T47D (cell line): ENCODE measurements at places on chromosomes 16 and 17.
A peak's percentile ranks its signal among the peaks of the same experiment; 100 is the strongest.

DNA sequence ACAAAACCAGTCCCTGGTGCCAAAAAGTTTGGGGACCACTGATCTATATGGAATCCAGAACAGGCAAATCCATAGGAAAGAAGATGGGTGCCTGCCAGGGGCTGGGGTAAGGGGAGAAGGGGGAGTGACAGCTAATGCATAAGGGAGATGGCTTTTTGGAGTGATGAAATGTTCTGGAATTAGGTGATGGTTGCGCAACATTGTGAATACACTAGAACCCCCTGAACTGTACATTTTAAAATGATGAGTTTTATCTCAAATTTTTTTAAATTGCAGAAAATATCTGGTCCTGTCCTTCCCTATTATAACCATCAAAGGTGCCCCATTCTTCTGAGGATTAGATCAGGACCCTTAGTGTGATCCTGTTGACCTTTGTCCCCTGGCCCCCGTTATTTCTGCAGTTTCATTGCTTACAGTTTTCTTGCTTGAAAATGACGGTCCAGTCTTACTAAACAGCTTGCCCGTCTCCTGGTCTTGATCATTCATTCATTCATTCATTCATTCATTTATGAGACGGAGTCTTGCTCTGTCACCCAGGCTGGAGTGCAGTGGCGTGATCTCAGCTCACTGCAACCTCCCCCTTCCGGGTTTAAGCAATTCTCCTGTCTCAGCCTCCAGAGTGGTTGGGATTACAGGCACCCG, 4.6 kb downstream of the BCO1 start:
- no peak for DNase-seq

DNA sequence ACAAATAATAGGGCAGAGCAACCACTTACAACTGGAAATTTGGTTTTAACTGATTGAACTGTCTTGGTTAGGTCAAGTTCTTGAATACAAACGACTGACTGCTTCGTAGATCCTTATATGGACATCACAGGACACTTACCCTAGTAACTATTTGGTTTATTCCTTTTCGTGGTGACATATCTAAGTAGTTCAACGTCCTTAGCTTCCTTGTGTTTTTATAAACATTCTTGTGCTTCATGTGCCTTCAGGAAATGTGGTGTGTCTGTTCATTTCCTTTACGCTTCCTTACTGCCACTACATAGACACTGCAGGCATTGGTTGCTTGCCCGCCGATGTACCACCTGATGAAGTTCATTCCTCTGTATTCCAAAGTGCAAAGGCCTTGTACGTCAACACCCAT, 59.3 kb downstream of the USP10 start:
- no peak for DNase-seq

GRCh38 chr17:36665417-36665816, 64.0 kb downstream of the MRM1 start:
- peak; percentile 53 for DNase-seq

DNA sequence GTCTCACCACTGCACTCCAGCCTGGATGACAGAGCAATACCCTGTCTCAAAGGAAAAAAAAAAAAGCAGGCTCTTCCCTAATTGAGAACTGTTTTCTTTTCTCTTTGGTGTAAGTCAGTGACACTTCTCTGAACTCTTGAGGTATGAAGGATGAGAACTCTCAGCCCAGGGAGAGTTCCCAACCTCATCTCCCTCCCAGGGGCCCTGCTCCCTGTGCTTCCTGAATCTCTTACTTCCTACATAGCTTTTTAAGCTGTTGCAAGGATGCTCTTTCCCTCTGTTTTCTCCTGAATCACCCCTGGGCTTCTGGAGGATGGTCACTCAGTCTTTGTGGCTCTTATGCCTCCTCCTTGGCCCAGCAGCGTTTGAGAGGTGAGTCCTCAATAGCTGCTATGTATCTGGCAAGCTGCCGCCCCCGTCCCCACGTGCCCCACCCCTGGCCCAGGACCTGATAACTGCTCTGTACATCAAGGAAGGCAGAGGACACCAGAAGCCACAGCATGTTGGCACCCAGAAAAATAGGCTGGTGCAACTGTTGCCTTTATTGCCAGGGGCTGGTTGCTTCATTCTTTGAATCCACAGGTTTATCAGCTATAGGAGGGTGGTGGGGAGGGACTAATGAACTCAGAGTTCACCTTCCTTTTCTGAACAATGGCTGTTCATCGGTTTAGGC, 24.0 kb downstream of the IGF2BP1 start:
- no peak for DNase-seq

- no peak for DNase-seq
These were observed 131.2 kb downstream of the ANKFN1 start for GRCh38 chr17:56284482-56284881.

GRCh38 chr16:6122401-6122800, 1024.8 kb upstream of the EEF2KMT start:
- DNase-seq: no peak

DNA sequence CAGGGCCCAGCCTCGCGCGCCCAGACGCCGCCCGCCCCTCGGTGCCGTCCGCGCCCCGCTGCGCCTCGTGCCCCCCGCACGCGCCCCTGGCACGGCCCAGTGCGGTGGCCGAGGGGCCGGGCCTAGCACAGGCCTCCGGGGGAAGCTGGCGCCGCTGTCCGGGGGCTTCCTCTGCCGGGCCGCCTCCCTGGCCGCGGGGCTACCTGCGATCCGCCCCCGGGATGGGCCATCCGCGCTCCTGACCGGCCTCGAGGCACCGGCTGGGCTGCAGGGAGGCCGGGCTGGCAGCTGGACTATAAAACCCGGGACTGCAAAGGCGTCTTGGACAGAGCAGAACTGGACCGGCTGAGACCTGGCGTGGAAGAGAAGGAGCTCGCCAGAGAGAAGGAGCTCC, 783 bp downstream of the BHLHA9 start:
- no peak for DNase-seq

- no peak for DNase-seq
These were observed 616 bp downstream of the ACTG1 start for GRCh38 chr17:81511804-81512561.

- DNase-seq: no peak
These were observed 20.1 kb downstream of the LPCAT2 start for GRCh38 chr16:55529018-55529417.

DNA sequence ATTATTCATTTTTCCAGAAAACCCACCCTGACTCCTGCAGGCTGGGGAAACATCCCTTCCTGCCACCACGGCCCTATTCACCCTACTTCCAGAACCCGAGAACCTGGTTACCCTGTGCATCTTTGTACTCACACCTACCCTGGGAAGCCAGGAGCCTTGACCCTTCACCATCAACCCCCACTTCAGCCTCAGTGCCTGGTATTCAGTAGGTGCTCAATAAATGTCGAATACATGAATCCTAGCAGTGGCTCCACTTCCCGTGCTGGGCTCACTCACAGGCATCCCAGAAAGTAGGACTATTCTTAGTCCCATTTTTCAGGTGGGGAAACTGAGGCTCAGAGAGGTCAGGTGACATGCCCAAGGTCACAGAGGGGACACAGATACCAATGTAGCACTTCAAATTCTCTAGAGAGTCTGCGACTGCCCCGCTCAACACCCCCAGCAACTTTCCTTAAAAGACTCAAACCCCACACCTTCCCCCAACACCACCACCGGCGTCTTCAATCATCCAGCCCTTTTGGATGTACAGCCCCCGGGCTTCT, 36.1 kb upstream of the CMIP start:
- DNase-seq: no peak

GRCh38 chr17:7111784-7112509, 2.7 kb downstream of the ASGR2 start:
- no peak for DNase-seq

DNA sequence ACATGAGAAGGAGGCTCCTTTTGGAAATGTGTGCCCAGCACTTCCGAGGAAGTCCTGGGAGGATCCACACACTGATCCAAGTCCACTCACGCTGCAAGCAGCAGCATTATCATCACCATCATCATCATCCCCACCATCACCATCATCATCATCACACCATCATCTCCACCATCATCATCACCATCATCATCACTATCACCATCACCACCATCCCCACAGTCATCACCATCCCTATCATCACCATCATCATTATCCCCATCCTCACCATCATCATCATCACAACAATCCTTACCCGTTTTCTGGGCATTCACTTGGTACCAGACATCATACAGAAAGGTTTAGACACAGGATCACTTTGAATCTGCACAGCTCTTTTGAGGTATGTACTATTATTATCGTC, 47.8 kb upstream of the ACSF3 start:
- DNase-seq: no peak

DNA sequence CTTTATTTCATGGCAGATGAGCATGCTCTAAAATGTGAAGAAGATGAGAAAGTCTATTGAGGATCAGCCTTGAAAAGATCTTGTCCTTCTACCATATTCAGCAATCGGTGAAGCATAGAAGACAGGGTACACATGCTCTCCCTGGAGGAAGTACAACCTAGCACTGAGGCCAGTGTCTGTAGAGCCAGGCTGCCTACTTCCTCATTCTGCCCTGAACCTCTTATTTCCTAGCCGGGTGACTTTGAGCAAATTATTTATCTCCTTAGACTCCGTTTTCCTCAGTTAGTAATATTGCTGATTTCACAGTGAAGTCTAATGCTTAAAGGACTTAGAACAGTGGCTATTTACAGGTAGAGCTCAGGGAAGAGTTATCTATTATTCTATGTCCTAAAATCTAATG, 58.4 kb downstream of the TMEM100 start:
- DNase-seq: no peak

DNA sequence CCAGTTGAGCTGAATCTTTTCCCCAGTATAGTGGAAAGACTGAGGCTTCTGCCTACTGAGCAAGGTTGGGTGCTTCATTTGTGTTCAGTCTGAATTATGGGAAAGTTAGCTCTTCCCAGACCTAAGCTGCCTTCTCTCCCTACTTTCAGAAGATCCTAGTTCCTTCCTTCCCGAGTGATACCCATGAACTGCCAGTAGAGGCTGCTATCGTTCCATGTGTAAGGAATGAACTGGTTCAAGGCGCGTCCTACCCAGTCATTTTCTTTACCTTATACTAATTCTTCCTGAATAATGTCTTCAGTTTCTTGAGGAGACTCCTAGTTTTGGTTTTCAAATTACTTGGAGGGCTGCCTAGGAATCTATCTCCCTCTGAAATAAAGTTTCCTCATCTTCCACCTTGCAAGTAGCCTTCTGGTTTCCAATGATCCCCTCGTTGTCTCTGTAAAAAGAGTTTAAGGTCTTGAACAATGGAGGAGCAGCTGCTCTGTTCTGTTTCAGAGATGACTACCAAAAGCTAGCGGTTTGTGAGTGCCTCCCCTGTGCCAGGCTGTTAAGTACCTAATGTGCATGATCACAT, 934 bp upstream of the AOC2 start:
- DNase-seq: peak; percentile 85

DNA sequence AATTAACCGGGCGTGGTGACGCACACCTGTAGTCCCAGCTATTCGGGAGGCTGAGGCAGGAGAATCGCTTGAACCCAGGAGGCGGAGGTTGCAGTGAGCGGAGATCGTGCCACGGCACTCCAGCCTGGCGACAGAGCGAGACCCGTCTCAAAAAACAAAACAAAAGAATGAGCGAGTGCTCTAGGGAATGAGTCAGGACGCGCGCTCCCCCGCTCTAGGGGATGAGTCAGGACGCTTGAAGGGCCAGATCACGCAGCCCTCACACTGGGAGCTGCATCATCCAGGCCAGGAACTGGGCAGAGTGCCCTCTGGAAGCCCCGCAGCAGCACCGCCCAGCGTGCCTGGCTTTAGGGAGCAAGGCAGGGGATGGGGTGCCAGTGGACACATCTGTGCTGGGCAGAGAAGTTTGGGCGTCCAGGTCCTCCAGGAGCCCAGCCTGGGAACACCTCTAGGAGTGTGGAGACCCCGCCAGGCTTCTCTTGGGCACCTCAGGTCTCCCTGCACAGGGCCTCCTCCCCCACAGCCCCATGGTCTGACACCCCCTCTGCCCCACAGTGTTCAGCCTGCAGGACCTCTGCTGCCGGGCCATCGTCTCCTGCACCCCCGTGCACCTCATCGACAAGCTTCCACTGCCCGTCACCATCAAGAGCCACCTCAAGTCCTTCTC, 3.9 kb upstream of the WFIKKN1 start:
- no peak for DNase-seq

GRCh38 chr16:10881479-10882030, 4.6 kb downstream of the CIITA start:
- DNase-seq: no peak

- no peak for DNase-seq
These were observed 166.9 kb downstream of the CDH13 start for GRCh38 chr16:82793528-82794245.

GRCh38 chr16:47196457-47196856, 52.7 kb upstream of the NETO2 start:
- DNase-seq: no peak

DNA sequence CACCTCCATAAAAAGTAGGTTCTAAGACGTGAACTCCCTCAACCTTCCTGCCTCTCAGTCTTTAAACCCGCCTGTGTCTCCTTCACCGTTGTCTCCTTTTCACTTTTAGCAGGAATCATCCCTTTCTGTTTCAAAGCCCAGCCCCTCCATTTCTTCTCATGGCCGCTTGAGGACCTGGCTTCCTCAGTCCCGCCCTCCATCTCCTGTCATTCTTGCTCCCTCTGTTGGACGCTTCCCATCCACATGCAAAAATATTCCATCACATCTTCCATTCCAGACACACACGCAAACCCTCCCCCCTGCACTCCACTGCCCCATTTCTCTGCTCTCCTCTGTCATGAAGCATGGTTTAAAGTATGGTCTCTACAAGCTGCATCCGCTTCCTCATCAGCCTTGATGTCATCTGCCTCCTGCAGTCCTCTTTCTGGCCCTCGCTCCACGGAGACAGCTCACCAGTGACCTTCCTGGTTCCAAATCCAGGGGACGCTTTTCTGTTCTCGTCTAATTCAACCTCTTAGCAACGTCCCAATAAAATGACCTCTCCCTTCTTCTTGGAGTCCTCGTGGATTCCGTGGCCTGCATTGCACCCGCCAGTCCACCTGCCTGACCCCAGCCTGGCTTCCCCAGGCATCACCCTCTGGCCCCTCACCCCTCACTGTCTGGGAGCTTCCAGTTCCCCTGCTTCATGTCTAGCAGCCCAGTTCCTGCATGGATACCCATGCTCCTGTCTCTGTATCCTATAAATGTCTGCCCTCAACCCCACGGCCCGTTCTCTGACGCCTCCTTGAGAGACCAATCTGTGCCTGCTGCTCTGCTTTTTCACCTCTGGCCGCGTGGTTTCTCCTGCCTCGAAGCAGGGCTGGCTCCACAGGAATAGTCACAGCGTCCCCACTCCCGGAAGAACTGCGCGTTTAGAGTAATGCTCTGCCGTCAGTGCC, 26.2 kb downstream of the ANKRD40 start:
- peak; percentile 88 for DNase-seq
